T-cell (primary cell): ENCODE measurements at places on chromosomes 12 and 14.

DNA sequence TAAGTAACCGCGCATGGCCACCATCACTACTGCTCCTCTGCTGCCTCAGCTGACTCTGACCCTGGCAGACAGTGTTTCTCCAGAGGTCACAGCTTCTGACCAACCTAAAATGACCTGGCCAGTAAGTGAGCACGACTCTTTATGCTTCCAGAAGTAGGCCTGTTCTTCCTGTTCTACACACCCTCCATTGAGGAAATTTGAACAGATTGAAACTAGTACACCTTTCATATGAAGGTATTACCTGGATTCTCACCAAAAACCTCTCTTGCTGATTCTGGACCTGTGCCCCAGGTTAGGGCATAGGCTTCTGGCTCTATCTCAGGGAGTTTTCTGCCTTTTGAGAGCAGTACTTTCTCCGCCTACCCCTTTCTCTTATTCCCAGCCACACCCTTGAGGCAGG lies 178.4 kb upstream of the FRMD6 start:
- H3K27me3 ChIP-seq, result no peaks in the 10 kb centered on the region
- H3K27ac ChIP-seq, result no peak overlapping the region
- no peak for DNase-seq
- H3K4me1 ChIP-seq, result no peaks in the 10 kb centered on the region
- H3K4me3 ChIP-seq, result no peak overlapping the region

DNA sequence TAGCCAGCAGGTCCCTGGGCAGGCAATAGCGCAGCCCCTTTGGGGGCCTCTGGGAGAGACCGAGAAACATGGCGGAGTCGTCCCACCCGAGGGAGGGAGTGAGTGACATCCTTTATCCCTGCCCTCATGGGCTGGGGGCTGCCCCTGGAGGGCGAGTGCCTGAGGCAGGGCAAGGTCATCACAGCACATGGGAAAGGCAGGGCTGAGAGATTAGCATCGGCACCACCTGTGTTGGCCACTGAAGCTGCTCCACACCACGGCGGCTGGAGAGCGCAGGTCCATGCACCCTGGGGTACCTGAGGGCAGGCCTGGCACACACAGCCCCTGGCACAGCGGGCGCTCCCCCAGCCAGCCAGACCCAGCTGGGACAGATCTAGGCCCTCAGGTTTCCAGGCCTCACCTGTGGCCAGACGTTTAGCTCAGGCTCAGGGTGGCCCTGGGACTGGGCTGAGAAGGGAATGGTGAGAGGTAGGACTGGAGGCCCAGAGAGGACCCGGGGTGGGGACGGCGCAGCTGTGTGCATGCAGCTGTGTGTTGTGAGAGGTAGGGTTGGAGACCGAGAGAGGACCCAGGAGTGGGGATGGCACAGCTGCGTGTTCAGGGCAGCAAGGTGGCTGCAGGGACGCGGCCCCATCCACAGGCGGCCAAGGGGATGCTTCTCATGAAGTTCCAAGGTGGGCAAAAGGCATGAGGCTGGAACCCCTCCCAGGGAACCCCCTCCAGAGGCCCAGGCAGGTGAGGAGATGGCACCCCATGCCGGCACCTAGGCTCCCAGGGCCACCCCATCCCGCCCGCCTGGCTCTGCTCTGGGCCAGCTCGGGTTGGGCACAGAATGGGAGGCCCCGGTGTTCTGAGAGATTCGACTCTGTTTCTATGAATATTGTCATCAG lies 74.1 kb downstream of the KIF26A start:
- DNase-seq, result no peak
- no peak overlapping the region for H3K27ac ChIP-seq
- no peak overlapping the region for H3K4me3 ChIP-seq
- no peaks in the 10 kb centered on the region for H3K27me3 ChIP-seq
- H3K36me3 ChIP-seq, result no peaks in the 10 kb centered on the region

DNA sequence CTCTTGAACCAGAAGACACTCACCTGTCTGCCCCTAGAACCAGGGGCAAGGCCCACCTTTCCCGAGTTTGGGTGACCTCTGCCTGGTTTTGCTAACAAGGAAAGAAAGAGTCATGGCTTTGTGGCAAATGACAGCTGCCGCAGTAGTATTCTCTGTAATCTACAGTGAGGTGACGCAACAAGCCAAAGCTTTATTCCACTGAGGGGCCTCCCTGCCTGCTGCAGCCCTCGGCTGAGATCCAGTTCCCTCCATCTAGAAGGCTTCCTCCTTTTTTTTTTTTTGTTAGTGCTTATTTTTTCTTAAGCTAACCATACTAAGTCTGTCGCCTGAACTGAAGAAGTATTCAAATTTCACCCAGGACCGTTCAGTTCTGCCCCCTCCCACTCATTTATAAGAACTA lies 142.3 kb upstream of the TMCC3 start:
- no peak overlapping the region for H3K27ac ChIP-seq
- H3K27me3 ChIP-seq, result no peaks in the 10 kb centered on the region
- H3K4me1 ChIP-seq, result peaks cover 5% of the 10 kb centered on the region
- DNase-seq, result no peak

GRCh38 chr12:100567945-100568344 lies 5.5 kb upstream of the GAS2L3 start:
- DNase-seq, result no peak
- peaks cover 2% of the 10 kb centered on the region for H3K27me3 ChIP-seq
- H3K4me3 ChIP-seq, result no peak overlapping the region
- H3K4me1 ChIP-seq, result peaks cover 1% of the 10 kb centered on the region
- no peak overlapping the region for H3K27ac ChIP-seq

DNA sequence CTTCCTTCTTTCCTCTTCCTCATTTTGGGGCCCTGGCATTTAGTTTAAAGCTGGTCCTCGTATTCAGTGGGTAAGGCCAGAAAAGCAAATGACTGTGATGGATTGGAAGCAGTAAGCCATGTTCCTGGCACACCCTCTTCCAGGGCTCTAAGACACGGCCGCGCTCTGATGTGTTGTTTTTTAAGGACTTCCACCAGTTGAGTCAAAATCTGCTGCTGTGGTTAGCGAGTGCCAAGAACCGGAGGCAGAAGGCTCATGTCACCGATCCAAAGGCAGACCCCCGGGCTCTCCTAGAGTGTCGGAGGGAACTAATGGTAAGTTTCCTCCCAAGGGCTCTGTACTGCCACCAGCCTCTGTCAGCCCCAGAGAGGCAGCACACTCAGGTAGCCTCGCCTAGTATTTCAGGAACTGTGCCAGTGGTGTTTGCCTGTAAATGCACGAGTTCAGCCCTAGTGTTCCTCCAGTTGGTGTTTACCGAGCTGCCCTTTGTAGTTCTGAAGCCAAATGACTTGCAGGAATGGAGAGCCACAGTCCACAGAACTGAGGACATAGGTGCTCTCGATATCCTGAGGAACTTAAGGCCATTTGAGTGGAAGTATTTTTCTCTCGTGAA lies 72.7 kb downstream of the ESR2 start:
- no peak for DNase-seq
- H3K4me1 ChIP-seq, result no peaks in the 10 kb centered on the region
- no peak overlapping the region for H3K4me3 ChIP-seq
- no peaks in the 10 kb centered on the region for H3K27me3 ChIP-seq
- H3K36me3 ChIP-seq, result peaks cover 94% of the 10 kb centered on the region

DNA sequence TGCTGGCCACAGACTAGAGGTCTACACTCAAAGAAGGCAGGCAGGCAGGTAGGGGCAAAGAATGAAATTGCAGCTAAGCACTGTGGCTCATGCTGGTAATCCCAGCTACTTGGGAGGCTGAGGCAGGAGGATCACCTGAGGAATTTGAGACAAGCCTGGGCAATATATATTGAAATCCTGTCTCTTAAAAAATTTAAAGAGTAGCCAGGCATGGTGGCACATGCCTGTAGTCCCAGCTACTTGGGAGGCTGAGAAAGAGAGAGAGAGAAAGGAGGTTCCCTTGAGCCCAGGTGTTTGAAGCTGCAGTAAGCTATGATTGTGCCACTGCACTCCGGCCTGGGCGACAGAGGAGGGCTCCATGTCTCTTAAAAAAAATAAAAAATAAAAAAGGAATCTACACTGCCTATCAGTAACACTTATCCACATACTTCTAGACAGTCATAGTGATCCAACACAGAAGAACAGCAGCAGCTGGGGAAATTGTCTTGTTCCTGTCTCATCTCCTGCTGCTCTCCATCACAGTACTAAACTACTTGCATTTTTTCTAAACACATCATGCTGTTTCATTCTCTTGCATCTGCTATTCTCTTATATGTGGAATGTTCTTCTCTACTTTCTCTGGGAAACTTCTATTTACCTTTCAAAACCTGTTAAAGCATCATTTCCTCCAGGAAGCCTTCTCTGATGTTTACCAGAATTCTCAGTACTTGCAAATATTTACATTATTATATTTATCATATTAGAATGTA lies 57.2 kb downstream of the ATF7 start:
- H3K4me3 ChIP-seq, result no peak overlapping the region
- H3K27ac ChIP-seq, result no peak overlapping the region
- DNase-seq, result no peak
- H3K4me1 ChIP-seq, result peaks cover 21% of the 10 kb centered on the region
- H3K27me3 ChIP-seq, result no peaks in the 10 kb centered on the region
- H3K36me3 ChIP-seq, result no peaks in the 10 kb centered on the region

DNA sequence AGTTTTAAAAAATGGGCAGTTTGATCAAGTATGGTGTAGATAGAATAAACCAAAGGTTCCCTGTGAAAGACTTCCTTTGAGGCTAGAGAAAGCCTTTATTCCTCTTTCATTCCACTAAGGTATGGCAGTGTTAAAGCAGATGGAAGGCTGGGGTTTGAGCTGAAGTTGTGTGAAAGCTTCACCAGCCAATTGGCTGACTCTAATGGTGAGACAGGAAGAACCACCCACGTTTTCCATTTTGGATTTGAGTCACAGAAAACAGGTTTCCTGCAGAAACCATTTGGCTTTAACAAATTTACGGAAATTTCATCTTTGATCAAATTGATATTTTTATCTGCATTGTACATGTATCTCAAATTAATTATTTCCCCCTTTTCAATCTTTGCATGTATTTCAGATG lies 455.0 kb downstream of the PCNX1 start:
- no peaks in the 10 kb centered on the region for H3K27me3 ChIP-seq
- no peak for DNase-seq
- no peak overlapping the region for H3K27ac ChIP-seq
- no peaks in the 10 kb centered on the region for H3K4me1 ChIP-seq
- H3K4me3 ChIP-seq, result no peak overlapping the region

DNA sequence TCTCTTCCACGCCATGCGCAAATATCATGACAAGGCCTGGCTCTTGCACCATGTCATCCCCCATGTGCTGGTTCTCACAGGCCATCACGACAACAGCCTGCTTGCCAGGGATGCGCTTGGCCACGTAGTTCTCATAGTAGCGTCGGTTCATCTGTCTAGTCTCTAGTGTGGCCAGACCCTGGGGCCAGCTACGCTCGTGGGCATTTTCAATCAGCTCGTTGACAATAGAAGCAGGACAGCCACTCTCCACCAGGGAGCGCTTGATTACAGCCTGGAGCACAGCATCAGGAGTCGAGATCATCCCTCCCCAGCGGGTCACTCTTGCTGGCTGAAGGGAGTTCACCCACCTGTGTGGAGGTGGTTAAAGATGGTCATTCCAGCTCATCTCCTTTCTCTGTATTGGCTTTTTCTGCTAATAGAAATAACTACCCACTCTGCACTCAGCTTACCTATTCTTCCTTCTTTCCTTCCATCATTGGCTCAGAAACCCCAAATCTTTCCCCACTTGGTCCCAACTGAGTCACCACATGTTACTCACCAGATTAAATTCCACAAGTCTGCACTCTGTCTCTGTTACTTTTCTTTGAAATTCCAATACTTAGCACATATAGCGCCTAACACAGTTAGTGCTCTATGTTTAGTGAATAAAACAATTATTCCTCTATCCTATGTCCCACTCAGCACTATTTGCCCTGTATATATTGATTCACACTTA lies 15.1 kb downstream of the RNF41 start:
- H3K4me3 ChIP-seq, result no peak overlapping the region
- peaks cover 48% of the 10 kb centered on the region for H3K36me3 ChIP-seq
- no peak overlapping the region for H3K27ac ChIP-seq
- DNase-seq, result peak; percentile 17
- no peaks in the 10 kb centered on the region for H3K4me1 ChIP-seq
- H3K27me3 ChIP-seq, result no peaks in the 10 kb centered on the region

- H3K27me3 ChIP-seq, result peaks cover 19% of the 10 kb centered on the region
- no peak overlapping the region for H3K27ac ChIP-seq
- no peaks in the 10 kb centered on the region for H3K4me1 ChIP-seq
- no peaks in the 10 kb centered on the region for H3K36me3 ChIP-seq
- DNase-seq, result no peak
Measured at GRCh38 chr14:69349091-69349777, 48.9 kb downstream of the ERH start.

GRCh38 chr12:14948672-14949071 lies 10.3 kb upstream of the ERP27 start:
- H3K36me3 ChIP-seq, result no peaks in the 10 kb centered on the region
- DNase-seq, result peak; percentile 69
- H3K27me3 ChIP-seq, result no peaks in the 10 kb centered on the region
- H3K4me3 ChIP-seq, result peak overlapping the region; percentile 23
- H3K27ac ChIP-seq, result peak overlapping the region; percentile 97

GRCh38 chr12:29216797-29217575 lies 67.9 kb downstream of the FAR2 start:
- H3K27me3 ChIP-seq, result no peaks in the 10 kb centered on the region
- no peak overlapping the region for H3K27ac ChIP-seq
- no peak for DNase-seq
- H3K4me1 ChIP-seq, result no peaks in the 10 kb centered on the region

- no peaks in the 10 kb centered on the region for H3K27me3 ChIP-seq
- H3K4me1 ChIP-seq, result peaks cover 2% of the 10 kb centered on the region
- H3K4me3 ChIP-seq, result no peak overlapping the region
- peaks cover 61% of the 10 kb centered on the region for H3K36me3 ChIP-seq
- no peak for DNase-seq
- H3K27ac ChIP-seq, result peak overlapping the region; percentile 8
Measured at GRCh38 chr12:25089738-25090137, 105.2 kb downstream of the DNAI7 start.

- H3K4me1 ChIP-seq, result no peaks in the 10 kb centered on the region
- no peak for DNase-seq
- no peak overlapping the region for H3K27ac ChIP-seq
- H3K36me3 ChIP-seq, result peaks cover 9% of the 10 kb centered on the region
Measured at GRCh38 chr12:124524231-124524925, 43.0 kb downstream of the NCOR2 start.

DNA sequence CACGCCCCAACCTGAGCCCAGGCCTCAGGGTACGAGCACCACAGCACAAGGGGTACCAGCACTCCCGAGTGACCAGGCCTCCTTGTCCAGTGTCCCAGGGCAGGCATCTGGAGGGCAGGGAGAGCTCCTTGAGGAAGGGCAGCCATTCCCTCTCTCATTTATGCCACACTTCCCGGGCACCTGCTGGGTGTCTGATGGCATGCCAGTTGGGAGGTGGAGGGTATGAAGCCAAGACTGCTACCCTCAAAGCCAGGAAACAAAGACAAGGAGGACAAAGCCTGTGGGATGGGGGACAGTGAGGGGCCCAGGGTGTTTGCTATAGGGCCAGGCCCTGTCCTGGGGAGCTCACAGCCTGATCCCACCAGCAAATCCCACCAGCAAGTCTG lies 45.6 kb downstream of the CCDC88C start:
- H3K36me3 ChIP-seq, result peaks cover 25% of the 10 kb centered on the region
- H3K27ac ChIP-seq, result peak overlapping the region; percentile 87
- H3K4me3 ChIP-seq, result no peak overlapping the region
- DNase-seq, result no peak
- no peaks in the 10 kb centered on the region for H3K27me3 ChIP-seq
